HCT116 (cell line): ENCODE measurements at places on chromosomes 1 and 21.

DNA sequence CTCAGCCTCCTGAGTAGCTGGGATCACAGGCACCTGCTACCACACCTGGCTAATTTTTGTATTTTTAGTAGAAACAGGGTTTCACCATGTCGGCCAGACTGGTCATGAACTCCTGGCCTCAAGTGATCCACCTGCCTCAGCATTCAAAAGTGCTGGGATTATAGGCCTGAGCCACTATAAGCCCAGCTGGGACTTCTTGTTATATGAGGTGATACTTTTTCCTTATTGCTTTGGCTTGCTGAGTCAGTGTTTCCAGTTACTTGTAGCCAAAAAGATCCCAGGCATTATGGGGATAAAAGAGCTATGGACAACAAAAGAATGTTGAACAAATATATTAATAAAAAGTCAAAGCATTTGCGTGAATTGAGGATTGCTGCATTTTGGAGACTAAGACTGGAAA is 69.9 kb upstream of the LPGAT1 start:
- no peak for DNase-seq

GRCh38 chr1:8525216-8525557 is 207.3 kb downstream of the SLC45A1 start:
- no peak for DNase-seq

DNA sequence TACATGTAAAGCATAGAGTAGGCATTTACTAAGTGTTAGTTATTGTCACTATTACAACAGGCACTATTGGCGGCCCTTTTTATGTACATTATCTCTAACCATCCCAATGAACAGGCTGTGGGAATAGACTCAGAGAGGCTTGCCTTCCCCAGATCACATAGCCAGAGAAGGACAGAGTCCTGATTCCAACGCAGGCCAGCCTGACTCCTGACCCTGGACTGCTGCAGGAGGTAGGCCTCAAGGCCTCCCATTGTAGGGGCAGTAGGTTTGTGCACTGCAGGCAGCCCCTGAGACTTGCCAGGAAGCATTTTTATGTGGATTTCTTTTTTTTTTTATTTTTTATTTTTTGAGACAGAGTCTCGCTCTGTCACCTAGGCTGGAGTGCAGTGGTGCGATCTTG is 6.4 kb upstream of the GFI1 start:
- no peak for DNase-seq

DNA sequence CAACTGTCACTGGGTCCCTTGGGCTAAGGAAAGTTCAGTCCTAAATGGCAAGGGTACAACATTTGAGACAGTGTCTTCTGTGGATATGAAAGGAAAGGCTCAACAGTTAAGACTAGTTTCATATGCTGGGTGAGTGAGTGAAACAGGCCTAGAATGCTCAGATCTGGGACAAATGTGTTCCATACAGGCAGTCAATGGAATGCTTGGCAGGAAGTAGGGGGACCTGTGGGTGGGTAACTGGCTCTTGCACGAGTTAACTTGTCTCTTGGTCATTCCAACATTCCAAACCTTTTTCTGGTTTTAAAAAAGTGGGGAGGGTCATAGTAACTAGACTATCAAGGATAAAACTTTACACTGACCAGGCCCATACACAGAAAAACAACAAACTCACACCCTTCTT is 17.8 kb upstream of the ADAM30 start:
- DNase-seq, result no peak

DNA sequence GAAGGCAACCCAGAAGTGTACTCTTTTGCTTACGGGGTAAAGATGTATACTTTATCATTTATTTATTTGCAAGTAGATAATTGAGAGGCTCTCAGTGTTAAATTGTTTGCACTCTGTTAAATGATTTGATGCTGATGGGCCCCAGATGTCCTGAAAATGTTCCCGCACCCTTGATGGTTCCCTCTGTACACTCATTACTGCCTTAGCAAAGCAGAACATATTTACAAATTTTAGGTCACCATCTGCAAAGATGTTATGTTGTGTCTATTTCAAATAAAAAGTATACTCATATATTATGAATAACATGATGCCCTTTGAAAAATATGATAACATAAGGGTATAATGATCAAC is 240.5 kb upstream of the SNX7 start:
- DNase-seq, result no peak

- no peak for DNase-seq
These were observed 92.1 kb upstream of the EDN2 start for GRCh38 chr1:41576620-41577019.

DNA sequence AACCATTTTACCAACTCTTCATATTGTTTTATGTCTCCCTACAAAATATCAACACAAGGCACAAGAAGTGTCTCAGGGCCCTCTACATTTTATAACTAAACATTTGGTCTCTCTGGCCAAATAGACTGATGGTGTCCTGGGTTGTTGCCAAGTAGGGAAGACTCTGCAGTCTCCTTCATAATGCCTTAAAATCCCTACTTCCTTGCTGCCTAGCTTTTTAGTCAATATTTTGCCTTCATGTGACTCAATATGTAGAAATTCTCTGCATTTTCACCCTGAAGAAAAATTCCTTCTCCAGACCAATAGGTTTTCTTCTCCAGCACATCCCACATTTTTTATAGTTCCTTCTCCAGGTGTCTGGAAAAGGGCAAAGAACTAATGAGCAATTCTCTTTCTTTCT is 72.6 kb upstream of the IPO9 start:
- DNase-seq, result no peak

DNA sequence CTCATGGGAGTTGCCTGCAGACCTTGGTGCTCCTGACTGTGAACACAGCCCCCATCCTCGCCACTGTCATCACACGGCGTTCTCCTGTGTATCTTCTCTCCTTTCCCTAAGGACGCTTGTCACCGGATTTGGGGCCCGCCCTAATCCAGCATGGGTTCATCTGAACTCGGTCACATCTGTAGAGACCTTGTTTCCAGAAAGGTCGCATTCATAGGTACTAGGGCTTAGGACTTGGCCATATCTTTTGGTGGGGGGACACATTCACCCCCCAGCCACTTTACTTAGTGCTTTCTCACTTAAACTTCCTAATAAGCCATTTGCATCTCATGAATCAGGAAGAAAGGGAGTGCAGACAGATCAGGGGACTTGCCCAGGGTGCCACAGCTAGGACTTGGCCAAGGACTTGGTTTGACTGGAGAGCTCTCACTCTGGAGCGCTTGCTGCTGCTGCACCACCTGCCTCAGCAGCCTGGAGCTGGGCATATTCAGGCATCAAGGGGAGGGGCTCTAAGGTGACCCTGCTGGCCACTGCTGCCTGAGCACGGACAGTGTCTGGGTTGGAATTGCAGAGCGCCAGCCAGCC is 9.7 kb downstream of the NPPA start:
- no peak for DNase-seq

DNA sequence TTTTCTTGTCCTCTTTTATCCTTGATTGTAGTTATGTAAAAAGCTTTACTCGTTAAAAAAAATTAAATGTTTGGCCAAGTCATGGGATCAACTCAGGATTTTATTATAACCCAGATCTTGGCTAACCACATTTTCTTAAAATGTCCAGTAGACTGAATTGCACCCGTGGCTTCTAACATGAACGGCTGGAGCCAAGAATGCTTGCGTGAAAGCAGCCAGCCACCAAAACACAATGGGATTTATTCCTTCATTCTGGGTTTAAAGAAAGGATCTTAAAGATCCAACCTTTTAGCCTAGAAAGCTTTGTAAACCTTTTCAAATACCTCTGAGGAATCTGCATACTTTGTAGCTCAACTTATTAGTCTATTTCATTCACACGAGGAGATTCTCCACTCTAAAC is 404.4 kb downstream of the USP25 start:
- DNase-seq, result no peak

DNA sequence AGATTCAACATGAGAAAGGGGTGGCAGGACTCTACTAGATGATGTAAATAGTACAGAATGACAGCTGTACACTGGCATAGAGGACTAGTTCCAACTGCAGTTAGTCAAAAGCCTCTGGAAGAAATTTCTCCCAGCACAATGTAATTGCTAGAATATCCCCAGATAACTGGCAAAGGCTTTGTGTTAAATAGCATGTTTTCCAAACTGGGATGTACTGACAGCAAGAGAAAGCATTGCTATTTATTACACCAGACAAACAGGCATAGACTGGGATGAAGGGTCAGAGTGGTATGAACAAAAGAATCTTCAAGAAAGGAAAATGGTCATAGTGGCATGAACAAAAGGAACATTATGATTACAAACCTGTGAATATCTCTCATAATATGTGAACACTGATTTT is 115.9 kb upstream of the CXADR start:
- DNase-seq, result no peak

DNA sequence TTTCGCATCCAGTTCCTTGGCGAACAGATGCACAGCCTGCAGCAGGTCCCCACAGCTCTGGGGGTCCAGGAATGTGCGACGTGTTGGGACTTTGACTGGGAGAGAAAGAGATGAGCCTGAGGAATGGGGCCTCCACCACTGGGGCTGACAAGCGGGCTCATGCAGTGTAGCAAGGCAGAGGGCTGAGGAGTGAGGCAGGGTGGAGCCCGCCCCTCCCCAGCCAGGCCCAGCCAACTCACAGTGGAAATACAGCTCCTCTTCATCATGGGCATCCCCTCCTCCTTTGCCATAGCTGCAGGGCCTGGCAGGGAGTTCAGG is 30.7 kb downstream of the CDCA8 start:
- no peak for DNase-seq

DNA sequence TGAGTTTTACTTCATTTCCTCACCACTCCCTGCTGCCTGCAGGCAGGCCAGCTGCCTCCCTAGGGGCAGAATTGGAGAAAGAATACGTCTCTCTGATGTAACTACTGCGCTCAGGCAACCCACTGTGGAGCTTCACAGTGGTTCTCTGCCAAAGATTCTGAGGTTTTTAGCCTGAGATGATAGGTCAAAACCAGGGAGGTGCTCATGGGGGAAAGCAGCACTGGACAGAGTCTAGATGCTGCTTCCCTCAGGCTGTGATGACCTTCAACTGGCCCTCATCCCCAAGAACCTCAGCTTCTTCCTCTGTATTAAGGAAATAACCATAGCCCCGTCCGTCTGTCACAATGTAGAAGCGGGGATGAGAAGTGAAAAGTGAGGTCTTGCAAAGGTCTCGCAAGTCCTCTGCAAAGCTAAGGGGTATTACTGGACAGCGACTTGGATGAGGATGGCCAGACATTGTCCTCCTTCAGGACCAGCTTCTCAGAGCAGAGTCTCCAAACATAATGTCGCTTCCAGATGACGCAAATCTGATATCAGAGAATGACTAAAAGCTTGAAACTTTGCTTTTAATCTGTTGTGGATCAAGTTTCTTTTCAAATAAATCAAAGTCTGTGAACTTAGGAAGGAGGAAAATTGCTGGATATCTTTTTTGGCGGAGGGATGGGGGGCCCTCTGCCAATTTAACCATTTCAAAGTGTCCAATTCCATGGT is 65.9 kb upstream of the ATP5PO start:
- DNase-seq, result no peak

DNA sequence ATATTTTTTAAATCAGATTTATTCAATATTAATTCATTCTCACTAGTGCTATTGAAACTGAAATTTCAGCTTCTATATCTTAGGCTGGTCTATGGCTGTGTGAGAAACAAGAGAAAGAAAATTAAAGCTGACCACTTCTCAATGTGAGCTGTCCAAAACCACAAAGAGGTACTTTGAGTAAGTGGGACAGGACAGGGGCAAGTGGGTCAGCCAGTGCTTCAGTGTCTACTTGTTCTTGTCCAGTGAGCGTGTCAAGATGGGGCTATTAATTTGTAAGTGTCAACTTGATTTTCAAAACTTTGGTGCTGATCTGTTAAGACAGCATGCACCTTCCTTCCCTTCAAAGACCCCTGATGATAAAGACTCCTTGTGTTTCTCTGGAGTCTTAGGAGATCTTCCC is 533.9 kb downstream of the PLPP3 start:
- no peak for DNase-seq

DNA sequence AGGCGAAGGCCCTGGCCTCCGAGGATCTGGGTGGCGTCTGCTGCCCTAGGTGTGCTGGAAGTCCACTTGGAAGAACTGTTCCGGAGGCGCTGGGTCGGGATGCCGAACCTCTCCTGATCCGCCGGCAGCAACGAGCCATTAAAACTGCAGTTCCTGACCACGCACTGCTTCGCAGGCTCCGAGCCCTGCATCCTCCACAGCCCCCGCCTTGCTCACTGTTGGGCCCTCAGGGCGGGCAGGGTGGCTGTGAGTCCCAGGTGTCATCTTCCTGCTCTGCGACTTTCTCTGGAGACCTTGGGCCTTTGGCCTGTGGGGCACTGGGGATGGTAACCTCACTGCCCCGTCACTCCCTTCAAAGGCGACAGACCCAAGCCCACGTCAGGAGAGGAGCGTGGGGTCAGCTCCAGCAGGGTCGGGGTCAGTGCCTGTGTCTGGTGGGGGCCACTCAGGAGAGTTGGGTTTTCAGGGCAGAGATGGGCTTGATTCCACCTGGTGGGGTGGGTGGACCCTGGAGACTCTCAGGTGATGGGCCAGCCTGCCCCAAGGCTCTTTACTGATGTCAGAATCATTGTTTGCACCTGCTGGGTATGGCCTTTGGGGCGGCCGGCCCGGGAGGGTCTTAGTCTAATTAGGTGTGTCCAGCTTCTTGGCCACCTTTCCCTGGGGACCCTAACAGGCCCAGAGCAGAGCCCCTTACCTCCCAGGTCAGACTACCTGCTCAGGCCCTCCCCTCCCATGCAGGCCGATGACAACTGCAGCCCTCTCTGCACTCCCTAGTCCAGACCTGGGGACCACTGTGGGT is 3.1 kb downstream of the PRXL2B start:
- no peak for DNase-seq

- DNase-seq, result no peak
These were observed 111.3 kb downstream of the C1orf21 start for GRCh38 chr1:184497959-184498723.

- no peak for DNase-seq
These were observed 8.8 kb upstream of the CAMSAP2 start for GRCh38 chr1:200729863-200730262.

GRCh38 chr1:234729561-234730474 is 119.8 kb upstream of the IRF2BP2 start:
- no peak for DNase-seq

- no peak for DNase-seq
These were observed 72.6 kb downstream of the ATP6V1G3 start for GRCh38 chr1:198467907-198468306.

- DNase-seq, result no peak
These were observed 35.6 kb upstream of the USH2A start for GRCh38 chr1:216458812-216459211.

DNA sequence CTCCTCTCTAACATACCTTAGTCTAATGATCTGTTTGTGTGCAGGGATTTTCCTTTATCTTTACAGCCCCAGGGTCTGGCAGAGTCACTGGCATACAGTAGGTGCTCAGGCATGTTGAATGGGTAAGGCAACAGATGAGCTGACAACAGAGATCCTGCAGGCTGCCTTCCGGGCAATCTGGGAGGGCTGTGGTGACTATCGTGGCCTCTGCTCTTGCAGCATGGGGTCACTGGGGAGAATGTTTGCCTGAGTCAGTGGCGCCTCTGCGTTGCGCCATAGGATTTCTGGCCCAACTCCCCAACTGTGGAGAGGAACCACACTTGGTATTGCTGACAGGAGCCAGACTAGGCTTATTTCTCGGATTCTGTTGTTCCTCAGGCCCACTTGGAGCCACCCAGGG is 93.8 kb downstream of the LAMC2 start:
- DNase-seq, result no peak

- DNase-seq, result no peak
These were observed at the start of gene PTGER3 for GRCh38 chr1:71047635-71048607. Gene PTGER3 (minus strand): TSS chr1:71047816. CDS start chr1:71047577, 239 bp downstream.
